ENCODE measurements at places on chromosomes 5 and 9.

DNA sequence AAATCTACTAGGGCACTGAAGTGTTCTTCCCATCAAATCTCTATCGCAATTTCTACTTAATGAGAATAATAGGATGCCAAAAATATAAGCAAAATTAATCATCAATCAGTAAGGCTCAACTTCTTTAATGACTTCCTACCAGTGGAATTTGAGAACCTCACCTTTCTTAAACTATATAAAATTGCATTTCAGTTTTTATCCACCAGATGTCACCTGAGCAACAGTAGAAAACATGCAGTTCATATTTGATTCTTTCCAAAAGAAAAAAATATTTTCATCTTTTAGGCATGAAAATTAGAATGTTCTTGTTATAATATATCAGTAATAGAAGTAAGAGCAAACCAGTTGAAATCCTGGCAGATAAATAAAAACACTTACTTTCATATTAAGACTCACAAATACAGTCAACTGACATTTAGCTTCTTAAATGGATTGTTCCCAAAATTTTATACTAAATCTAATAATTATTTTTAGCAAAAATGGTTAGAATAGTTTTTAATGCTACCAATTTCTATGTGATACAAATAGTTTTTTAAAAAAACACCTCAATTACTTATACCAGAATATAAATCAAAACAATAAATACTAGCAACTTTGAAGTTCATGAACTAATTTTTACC lies 13.4 kb upstream of the CCDC112 start:
- DNase-seq = no peak

- peak; percentile 12 for DNase-seq
Observed at GRCh38 chr5:146291421-146292074, 47.1 kb upstream of the POU4F3 start.

- no peak for DNase-seq
Observed at GRCh38 chr5:5046680-5047502, 93.2 kb upstream of the ADAMTS16 start.

DNA sequence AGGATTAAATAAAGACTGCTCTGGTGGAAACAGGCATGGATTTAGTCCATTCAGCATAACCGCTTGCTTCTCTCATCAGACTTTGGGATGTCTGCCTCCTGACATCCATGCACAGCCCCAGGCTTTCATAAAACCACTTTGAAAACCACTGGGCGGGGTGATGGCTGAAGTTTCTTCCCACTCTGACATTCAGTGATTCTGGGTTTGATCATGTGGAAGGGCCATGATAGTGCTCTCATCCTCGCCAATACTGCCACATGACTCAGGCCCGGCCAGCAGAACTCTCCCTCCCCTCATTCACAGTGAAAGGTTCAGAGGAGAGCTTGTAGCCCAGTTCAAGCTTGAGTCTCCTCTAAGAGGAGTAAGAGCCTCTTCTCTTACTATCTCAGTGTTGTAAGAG lies 29.6 kb upstream of the GLRA1 start:
- no peak for DNase-seq

GRCh38 chr9:37582548-37583157 lies 6.5 kb upstream of the FBXO10 start:
- DNase-seq = peak; percentile 3

Measured in DMS 273 treated with DMSO at 0.1 percent for 48 hours (cell line).